ENCODE measurements at places on chromosomes 16 and 17.

- DNase-seq = no peak
These were observed 7.0 kb upstream of the TMIGD1 start for GRCh38 chr17:30340801-30341356.

GRCh38 chr16:87458424-87458915 is 34.4 kb downstream of the ZCCHC14 start:
- no peak for DNase-seq

DNA sequence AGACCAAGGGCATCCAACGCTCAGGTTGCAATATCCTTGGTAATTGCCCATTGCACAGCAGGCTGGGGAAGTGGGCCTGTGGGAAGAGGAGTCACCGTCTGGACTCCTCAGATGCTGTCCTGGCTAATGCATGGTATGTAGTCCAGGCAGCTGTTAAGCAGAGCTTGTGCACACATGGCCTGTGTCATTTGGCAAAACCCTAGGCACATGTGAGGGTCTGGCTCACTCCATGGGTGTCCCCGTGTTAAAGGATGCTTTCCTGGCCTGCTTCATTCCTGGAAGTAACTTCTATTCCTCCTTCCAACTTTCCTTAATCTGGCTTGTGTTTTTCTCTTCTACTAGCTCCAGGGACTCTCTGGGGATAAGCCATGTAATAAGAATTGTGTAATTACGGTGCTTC is 378.0 kb upstream of the CA10 start:
- no peak for DNase-seq

GRCh38 chr16:19697756-19698318 is 20.2 kb downstream of the KNOP1 start:
- DNase-seq = no peak

DNA sequence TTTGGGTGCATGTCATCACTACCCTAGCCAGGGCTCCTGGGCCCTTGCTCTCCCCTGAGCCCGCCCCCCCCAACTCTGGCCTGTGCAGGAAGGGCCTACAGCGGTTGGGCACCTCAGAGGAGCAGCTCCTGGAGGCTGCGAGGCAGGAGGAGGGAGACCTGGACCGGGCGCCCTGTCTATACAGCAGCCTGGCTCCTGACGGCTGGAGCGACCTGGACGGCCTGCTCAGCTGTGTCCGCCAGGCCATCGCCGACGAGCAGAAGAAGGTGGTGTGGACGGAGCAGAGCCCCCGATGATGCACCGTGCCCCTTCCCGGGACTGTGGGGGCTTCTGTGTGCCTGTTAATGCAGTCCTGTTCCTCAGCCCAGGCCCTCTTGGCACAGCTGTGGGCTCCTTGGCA is 12.1 kb downstream of the SGSH start:
- no peak for DNase-seq

DNA sequence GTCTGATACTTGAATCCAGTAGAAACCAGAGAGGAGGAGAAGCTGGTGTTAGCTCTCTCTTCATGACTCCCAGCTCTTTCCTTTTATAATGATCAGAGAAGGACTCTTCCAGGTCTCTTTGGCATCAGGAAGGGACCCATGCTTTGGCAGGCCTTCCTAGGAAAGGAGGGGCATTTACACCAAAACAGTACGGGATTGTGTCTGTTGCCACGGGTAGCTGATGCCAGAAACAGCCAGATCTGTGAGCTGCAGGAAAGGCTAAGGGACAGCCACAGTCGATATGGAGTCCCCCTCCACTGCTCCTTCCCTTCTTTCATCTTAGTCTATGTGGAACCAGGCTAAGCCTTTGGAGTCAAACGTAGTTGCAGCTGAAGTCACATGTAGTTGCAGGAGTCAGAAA is 9.3 kb downstream of the CEP295NL start:
- DNase-seq = no peak

GRCh38 chr17:68909066-68909465 is 46.1 kb downstream of the ABCA8 start:
- DNase-seq = no peak

- no peak for DNase-seq
These were observed 25.9 kb downstream of the OGFOD1 start for GRCh38 chr16:56477096-56477878.

GRCh38 chr17:67546578-67547527 is 169.8 kb downstream of the PITPNC1 start:
- no peak for DNase-seq

- no peak for DNase-seq
These were observed 26.0 kb downstream of the PLD6 start for GRCh38 chr17:17180141-17180603.

DNA sequence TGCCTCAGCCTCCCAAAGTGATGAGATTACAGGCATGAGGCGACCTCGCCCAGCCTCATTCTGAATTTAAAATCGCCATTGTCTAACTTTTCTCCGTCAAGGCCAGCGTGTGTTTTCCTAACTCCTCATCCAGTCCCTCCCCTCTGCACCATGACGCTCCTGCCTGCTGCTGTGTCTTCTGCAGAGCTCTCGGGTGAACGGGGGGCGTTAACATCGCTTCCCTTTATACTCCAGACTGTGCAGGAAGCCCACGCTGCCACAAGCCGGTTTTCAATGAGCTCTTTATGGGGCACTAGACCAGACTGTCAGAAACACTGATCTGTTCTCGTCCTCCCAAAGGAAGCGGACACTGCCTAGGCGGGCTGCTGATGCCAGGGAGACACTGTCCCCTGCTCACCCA is 13.2 kb downstream of the AANAT start:
- DNase-seq = no peak

- DNase-seq = no peak
These were observed 35.0 kb upstream of the ICAM2 start for GRCh38 chr17:64055183-64056142.

GRCh38 chr17:9220398-9221146 is 199.3 kb downstream of the NTN1 start:
- no peak for DNase-seq
